NCI-H1092 treated with DMSO at 0.1 percent for 48 hours (cell line): ENCODE measurements at places on chromosomes 3 and 15.
A peak's percentile ranks its signal among the peaks of the same experiment; 100 is the strongest.

- DNase-seq = no peak
These were observed 12.3 kb downstream of the PLEKHO2 start for GRCh38 chr15:64854041-64854440.

GRCh38 chr15:45099549-45100165 lies 14.3 kb downstream of the DUOX2 start:
- DNase-seq = no peak

- no peak for DNase-seq
These were observed 10.0 kb downstream of the TRPM1 start for GRCh38 chr15:31091481-31091880.

DNA sequence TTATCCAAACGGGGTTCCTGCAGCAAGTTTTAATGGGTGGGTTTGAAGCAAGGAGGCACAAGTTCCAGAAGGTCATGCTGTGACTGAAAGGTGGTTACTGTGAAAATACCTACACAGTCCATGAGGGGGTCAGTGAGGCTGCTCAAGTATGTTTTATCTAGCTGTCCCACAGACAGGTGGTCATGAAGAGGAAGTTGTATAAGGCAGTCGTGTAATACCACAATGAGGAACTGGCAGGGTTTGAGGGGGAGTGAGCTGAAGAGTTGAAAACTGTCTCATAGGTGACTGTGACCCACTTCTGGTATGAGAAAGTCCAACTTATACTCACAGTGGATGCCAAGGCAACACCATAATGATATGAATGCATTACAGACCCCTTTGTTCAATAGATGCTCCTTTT lies 856.8 kb downstream of the OTOL1 start:
- no peak for DNase-seq

- DNase-seq = no peak
These were observed 1.9 kb downstream of the DAG1 start for GRCh38 chr3:49471856-49472495.

- peak; percentile 8 for DNase-seq
These were observed 50.9 kb downstream of the ARPP21 start for GRCh38 chr3:35690271-35690670.
